Ammon's horn (tissue), 1 donor: ENCODE measurements at places on chromosomes 7 and 10.

GRCh38 chr10:50679149-50679548, 55.4 kb upstream of the SGMS1 start:
- DNase-seq, result no peak

- DNase-seq, result no peak
Observed at GRCh38 chr10:52485462-52485861, 171.4 kb downstream of the DKK1 start.

DNA sequence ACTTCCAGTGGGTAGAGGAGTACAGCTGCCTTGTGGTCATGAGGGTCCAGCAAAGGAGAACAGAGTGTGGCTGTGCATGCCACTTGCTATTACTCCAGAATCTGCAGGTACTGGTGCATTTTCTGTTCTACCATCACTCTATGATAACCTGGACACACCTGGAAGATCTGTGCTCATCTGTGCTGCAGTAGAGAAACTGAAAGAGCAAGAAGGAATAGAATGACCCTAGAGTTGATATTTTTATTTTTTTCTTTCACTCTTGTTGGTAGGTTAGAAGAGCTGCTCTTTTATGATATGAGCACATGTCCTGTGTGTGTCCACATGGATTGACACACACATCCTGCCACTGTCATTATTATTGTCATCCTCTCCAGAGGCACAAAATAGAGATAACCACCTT, 48.3 kb upstream of the MTURN start:
- DNase-seq, result no peak

DNA sequence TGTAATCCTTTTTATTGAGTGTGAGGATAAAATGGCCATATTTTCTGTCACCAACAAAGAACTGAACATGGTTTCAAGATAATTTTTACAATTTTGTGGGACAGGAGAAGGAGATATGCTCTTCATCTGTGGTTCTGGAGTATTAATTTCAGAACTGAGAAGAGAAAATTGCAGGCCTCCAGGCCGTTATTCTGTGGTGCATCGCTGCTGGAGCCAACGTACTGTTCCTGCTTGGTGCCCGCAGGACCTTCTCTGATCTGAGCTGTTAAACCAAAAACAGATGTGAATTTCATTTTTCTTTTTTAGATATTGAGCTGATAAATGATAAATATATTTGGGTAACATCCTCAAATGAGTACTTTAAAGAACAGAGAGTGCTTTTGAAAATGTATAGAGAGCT, 63.9 kb downstream of the IKZF1 start:
- DNase-seq, result no peak

- DNase-seq, result no peak
Observed at GRCh38 chr10:123897146-123897545, 5.5 kb upstream of the CPXM2 start.
